ENCODE measurements at places on chromosomes 4 and X.

DNA sequence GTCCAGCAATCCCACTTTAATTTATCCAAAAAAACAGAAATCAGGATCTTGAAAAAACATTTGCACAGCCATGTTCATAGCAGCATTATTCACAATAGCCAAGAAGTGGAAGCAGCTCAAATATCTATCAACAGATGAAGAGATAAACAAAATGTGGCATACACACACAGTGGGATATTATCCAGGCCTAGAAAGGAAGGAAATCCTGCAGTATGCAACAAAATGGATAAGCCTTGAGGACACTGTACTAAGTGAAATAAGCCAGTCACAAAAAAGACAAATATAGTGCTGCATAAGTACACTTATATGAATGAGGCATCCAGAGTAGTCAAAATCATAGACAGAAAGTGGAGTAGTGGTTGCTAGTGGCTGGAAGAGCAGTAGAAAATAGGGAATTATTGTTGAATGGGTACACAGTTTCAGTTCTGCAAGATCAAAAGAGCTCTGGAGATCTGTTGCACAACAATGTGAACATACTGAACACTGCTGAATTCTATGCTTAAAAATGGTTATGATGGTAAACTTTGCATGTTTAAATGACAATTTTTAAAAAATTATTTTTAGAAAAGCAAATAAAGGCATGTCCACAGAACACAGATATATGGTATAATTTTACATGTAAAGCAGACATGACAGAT is 25.6 kb downstream of the CHM start:
- DNase-seq, result no peak

DNA sequence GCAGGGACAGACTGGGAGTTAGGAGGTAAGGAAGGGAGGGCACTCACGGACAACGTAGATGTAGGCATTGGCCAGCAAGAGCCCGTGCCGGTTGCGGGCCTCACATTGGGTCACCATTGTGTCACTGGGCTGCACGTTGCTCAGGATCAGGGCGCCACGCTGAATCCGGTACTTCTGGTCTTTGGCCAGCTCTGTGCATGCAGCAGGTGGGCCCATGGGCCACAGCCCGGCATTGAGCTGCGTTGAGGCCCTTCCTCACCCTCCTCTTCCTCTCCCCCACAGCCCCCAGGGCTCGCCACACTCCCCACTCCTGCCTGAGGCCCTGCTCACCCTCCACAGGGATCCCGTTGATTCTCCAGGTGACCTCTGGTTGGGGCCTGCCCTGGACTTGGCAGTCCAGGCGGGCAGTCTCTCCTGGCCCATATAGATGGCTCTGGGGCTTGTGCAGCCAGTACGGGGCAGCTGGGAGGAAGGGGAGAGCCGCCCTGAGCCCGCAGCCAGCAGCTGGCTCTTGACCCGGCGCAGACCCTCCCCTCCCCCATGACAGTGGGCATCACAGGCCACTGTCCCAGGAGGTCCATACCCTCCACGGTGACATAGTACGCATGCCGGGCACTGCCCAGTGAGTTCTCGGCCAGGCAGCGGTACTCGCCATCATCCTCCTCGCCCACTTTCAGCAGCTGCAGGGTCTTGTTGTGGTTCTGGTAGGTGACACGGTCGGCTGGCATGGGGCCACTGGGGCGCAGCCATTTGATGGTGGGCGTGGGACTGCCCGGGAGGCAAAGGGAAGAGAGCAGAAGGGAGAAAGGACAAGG is 16.3 kb downstream of the L1CAM start:
- DNase-seq, result no peak

DNA sequence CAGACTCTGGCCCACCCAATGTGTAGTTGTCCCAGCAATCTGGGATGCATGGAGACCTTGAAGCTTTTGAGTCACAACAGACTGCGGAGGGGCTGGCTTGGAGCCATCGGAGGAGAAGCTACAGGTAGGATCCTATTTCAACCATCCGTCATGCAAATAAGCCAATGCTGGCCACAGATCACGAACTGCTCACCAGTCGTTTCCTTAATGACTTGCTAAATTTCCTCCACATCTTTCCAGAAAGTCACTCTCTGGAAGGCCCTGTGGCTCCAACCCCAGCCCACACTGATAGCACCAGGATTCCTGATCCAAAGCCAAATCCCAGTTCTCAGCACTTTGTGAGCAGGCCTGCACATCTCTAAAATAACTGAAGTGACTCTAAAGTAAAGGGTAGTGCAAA is 321.3 kb downstream of the RAB28 start:
- peak; percentile 4 for DNase-seq

- DNase-seq, result no peak
These were observed 35.1 kb downstream of the GAB3 start for GRCh38 chrX:154715825-154716224.

GRCh38 chr4:40055511-40055862 is 1.2 kb upstream of the N4BP2 start:
- DNase-seq, result no peak

DNA sequence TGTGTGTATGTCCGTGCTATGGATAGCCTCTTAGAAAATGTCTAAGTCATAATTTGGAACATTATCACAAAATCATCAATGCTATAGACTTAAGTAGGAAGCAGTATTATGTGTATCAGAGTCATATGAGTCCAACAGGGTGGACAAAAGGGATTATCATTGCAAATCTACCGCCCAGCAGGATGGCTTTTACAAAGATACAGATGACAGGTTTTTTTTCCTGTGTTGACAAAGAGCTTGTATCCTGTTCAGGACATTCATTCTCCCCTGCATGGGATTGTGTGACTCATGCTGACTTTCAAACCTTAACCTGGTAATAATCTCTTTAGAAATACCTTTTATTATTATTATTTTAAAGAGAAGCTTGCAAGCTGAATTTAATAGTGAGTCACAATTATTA is 310.3 kb upstream of the GNPDA2 start:
- no peak for DNase-seq

GRCh38 chrX:134180601-134181274 is 56.2 kb upstream of the CCDC160 start:
- no peak for DNase-seq

- no peak for DNase-seq
These were observed 266.8 kb upstream of the LDB2 start for GRCh38 chr4:17165286-17165685.

GRCh38 chr4:13511101-13511500 is 27.0 kb upstream of the RAB28 start:
- no peak for DNase-seq

DNA sequence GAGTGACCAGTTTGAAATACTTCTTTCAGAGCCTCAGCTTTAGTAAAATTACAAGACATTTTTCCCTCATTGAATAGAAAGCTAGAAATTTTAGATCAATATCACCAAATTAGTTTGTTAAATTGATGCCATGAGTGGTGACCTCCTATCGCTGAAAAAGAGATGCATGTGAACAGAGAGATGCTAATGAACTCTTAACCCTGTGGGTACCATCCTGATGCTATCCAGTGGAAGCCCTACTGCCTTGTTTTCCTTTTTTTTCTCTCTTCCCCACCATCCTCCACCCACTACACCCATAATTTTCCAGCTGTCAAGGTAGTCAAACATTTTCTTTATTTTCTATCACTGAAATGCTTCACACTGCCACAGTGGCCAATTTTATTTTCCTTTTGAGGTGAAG is 61.9 kb downstream of the PPEF1 start:
- no peak for DNase-seq

- peak; percentile 76 for DNase-seq
These were observed 670.3 kb upstream of the FAM241A start for GRCh38 chr4:111475001-111475400.

GRCh38 chrX:30597216-30598012 is 19.8 kb upstream of the TASL start:
- DNase-seq, result no peak

DNA sequence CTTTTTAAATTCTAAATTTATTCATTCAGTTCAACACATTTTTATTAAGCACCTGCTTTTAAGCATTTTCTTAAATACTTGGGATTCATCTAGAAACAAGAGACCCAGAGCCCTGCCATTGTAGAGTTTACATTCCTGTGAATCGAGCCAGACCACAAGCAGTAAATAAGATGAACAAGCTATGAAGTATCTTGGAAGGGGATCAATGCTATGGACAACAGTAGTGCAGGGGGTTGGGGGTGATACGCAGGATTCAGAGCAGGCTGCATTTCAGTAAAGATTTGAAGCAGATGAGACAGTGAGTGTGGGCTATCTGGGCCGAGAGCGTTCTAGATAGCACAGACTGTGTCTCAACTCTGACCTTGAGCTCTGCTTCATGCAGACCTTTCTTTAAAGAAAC is 35.1 kb downstream of the CLDN22 start:
- no peak for DNase-seq

- peak; percentile 99 for DNase-seq
These were observed at the start of gene ELMOD2 for GRCh38 chr4:140523857-140524742. Gene ELMOD2 (plus strand): TSS chr4:140524168. CDS start chr4:140525429, 1,261 bp downstream.

GRCh38 chrX:75642811-75643361 is 120.0 kb upstream of the ZDHHC15 start:
- DNase-seq, result no peak

DNA sequence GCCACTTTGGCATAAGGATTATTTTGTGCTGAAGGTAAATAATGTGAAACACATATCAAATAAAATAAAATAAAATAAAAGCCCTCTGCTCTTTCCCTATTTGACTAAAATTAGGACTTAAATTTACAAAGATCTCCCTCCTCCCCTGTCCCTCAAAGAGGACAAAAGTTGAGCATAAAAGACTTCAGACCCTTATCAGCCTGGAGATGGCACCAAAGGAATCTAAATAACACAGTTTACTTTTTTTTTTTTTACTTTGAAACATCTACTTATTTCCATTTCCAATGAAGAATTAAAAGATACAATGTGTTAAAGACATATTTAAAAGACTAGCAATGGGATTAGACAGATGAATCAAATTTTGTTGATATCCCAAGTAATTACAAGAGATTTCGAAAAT is 89.7 kb downstream of the EPHA5 start:
- DNase-seq, result no peak

- DNase-seq, result peak; percentile 34
These were observed 46.0 kb upstream of the TLL1 start for GRCh38 chr4:165827018-165827417.

GRCh38 chr4:108377021-108377420 is 208.3 kb upstream of the LEF1 start:
- no peak for DNase-seq

- peak; percentile 79 for DNase-seq
These were observed 600.3 kb downstream of the SPRY1 start for GRCh38 chr4:123996718-123997510.

DNA sequence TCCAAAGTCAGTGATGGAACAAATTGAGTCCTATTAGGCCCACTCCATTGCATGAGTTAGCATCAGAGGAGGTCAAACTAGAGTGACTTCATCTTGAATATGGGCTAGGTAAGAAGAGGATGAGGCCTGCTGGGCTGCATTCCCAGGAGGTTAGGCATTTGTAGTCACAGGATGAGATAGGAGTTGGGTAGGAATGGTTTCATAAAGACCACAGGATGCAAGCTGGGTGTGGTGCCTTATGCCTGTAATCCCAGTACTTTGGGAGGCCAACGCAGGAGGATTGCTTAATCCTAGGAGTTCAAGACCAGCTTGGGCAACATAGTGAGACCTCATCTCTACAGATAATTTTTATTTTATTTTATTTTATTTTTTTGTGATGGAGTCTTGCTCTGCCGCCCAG is 26.8 kb downstream of the PDGFRA start:
- DNase-seq, result no peak

- no peak for DNase-seq
These were observed 17.1 kb downstream of the MGST2 start for GRCh38 chr4:139682741-139683151.

DNA sequence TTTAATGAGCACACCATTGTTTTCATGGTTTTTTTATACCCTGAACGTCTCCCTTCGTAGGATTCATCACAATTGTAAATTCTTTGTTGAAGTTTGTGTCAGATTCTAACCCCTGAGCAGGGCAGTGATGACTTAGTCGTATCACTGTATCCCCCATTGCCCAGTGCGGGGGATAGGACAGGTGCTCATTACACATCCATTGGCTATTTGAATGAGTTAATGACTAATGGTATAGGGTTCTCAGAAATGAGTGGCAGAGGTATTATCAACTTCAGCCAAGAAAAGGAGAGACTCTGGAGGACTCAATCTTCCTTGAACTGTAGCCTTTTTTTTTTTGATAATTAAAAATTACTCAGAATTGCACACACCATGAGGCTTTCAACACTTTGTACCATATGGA is 64.6 kb downstream of the SYNPO2 start:
- DNase-seq, result no peak

GRCh38 chr4:86853209-86853608 is 4.0 kb upstream of the SLC10A6 start:
- DNase-seq, result no peak

- no peak for DNase-seq
These were observed 323.6 kb downstream of the BCOR start for GRCh38 chrX:39773923-39774773.

DNA sequence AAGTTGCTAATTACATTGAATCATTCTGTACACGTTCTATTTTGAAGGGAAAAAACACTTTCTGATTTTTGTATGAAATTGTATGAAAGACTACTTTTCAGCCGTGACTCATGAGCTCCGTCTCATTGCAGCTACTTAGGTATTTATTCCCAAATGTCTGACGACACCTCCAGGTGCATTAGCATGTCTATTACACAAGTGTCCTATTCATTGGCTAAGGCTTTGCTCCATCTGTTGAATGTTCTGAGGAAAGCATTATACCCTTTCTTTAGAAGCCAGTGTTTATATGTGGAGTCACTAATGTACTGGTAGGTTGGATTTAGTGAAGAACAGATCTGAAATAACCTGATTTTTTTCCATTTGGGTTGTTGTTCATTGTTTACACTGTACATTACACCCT is 51.8 kb downstream of the MAP7D3 start:
- DNase-seq, result no peak

- no peak for DNase-seq
These were observed 265.4 kb downstream of the RAPGEF2 start for GRCh38 chr4:159368320-159368719.

GRCh38 chr4:54090804-54091623 is 8.9 kb upstream of the GSX2 start:
- no peak for DNase-seq

GRCh38 chr4:21656832-21657231 is 291.7 kb downstream of the KCNIP4 start:
- DNase-seq, result no peak

DNA sequence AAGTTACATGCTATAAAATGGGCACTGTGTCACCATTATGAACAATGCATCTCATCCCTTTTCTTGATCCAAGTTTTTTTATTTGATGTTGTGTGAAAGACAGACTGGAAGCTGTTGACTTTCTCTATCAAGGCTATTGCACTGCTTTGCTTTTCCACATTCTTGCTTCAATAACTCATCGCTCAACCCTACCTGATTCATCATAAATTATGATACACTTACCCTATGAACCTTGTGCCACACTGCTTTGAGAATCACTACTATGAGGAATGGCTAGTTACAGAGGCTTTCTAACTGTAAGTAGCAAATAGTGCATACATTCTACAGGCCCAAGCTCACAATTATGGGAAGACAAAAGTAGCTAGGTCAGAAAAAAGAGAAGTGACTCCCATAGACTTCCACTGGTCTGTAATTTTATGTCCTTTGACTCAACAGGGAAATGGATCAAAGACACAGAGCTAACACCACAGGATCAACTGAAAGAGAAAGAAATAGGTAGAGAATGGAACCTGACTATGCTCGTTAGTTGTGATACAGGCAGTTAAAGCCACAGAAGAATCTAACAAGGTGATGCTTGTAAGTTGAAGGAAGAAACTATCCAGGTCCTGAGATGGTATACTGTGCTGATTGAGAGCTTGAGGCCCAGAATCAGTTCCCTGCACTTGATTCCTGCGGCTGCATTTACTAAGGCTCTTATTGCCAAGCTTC is 163.5 kb downstream of the PPP3CA start:
- no peak for DNase-seq

- DNase-seq, result no peak
These were observed 220.9 kb downstream of the MAML3 start for GRCh38 chr4:139933104-139933503.

Measured in ELF-1 (cell line).